ENCODE measurements at places on chromosomes 1 and 21.

- no peak for DNase-seq
These were observed 34.6 kb downstream of the C8B start for GRCh38 chr1:56931211-56931610.

GRCh38 chr21:29238053-29238966 is 60.4 kb upstream of the BACH1 start:
- no peak for DNase-seq

DNA sequence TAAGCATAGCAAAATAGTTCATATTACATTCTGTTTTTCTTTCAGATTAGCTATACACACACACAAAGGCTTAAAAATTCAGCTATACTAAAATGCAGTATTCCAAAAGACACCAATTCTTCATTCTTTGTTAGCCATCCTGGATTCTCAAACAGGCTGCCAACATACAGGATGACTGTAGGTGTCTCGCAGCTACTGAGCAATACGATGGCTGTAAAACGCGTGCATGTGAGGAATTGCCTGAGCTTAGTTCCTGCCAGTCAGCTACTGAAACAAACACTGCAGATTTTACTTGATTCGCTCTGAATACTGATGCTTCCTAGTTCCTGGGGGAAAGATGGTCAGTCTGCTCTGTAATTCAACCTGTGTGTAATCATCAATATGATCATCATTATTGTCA is 24.7 kb upstream of the HMGN1 start:
- no peak for DNase-seq

- no peak for DNase-seq
These were observed 60.8 kb downstream of the COL18A1 start for GRCh38 chr21:45465611-45466329.

DNA sequence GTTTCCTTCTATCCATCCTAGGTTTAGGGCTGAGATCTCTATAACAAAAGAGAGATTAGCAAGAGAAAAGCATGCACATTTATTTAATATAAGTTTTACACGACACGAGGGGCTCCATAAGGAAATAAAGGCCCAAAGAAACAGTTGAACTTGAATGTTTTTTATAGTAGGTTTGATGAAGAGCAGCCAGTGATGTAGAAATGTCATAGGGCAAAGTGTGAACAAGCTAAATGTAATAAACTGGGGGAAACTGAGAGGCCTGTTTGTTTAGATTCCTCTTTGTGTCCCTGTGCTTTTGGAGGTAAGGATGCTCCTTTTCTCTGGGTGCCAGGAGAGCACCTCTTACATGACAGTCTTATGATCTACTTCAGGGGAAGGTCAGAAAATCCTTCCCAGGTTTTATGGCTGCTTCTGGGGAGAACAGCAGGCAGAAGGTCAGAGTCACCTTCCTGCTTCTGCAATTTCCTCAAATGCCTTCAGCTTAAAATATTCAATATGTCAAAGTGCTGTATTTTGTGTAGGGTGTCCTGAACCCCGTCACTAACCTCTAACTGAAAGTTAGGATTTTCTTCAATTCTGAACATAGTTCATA is 9.5 kb upstream of the HORMAD1 start:
- no peak for DNase-seq

DNA sequence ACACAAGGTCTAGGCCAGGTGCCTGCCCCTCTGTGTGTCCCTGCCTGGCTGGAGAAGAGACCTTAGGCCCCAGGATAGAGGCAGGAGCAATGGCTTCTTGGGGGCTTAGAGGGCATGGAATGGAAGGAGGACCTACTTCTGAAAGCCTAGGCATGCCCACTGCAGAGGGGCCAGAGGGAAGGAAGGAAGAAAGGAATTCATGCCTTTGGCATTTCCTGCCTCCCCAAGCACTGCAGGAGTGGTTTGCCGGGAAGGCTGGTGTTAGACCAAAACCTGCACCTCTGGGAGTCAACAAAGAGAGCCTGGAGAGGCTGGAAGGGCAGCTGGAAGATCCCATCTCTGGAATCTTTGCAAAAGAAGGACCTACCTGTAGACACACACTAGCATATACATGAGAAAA is 50.7 kb upstream of the KCNE2 start:
- no peak for DNase-seq

- DNase-seq, result no peak
These were observed 60.6 kb upstream of the LAMC2 start for GRCh38 chr1:183125279-183125999.

GRCh38 chr1:48470950-48471690 is 884 bp downstream of the SPATA6 start:
- no peak for DNase-seq

GRCh38 chr1:192538407-192539296 is 36.9 kb upstream of the RGS1 start:
- no peak for DNase-seq

- DNase-seq, result peak; percentile 86
These were observed 514 bp upstream of the FAAP20 start for GRCh38 chr1:2194898-2195673.

- DNase-seq, result peak; percentile 32
These were observed 1.4 kb downstream of the NCAM2 start for GRCh38 chr21:20999659-21000058.

GRCh38 chr1:188615321-188615720 is 1786.6 kb downstream of the PLA2G4A start:
- DNase-seq, result no peak
